ENCODE measurements at places on chromosomes 3 and 15. TPM values are rescaled to one million over a fixed set of nuclear protein-coding genes. Genes with fewer than 3 reads are reported as not detected.
A peak's percentile ranks its signal among the peaks of the same experiment; 100 is the strongest.

DNA sequence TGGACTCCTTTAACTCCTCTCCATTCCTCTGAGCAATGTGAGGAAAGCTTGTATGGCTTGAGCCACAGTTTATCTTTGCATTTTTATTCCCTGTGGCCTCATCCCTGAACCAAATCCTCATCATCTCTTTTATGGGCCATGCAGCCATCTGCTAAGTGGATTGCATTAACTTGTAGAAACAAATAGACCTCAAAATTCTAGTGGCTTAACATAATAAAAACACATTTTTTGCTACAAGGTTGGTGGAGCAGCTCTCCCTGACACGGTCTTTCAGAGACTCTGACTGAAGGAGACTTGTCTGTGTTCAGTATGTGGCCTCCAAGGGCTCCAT, 135.3 kb downstream of the RPL22L1 start:
- no peak for DNase-seq

DNA sequence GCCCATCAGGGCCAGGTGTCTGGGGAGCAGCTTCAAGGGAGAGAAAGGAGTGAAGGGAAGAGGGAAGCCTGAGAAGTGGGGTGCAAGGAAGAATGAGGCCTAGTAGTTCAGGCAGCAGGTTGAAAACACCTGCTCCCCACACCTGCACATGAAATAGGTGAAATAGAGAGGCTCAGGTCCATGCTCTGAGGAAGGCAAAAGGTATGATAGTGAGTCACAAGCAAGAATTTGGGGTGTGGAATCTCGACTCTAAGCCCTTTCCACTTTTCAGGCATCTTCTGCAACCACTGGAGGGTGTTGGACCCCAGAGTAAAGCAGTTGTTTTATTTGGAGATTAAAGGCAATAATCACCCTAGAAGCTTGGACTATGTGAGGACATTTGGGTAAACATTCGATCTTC, 157.5 kb downstream of the CTNNB1 start:
- no peak for DNase-seq

GRCh38 chr15:40081691-40082194, 26.9 kb downstream of the BMF start:
- DNase-seq: peak; percentile 59

GRCh38 chr3:186411089-186411488, 49.1 kb upstream of the DGKG start:
- no peak for DNase-seq

GRCh38 chr15:93566762-93567161, 477.8 kb upstream of the RGMA start:
- no peak for DNase-seq

- no peak for DNase-seq
Observed at GRCh38 chr15:92200891-92201290, 192.8 kb upstream of the ST8SIA2 start.

ROPN1B gene
- 3.4 TPM for total RNA-seq

Measured in dorsolateral prefrontal cortex (tissue), 122 donors.